Activated T-helper 1 cell treated with anti-CD3 and anti-CD28 coated beads, Interleukin-12 subunit alpha, Interleukin-12 subunit beta, Interleukin-2, Interleukin-4 antibody, amounts not matched to agents 30 ng/mL and 10 ng/mL and 1 ng/mL, durations not matched to agents 14 hours and 24 hours and 36 hours (primary cell): ENCODE measurements at places on chromosomes 1 and 21. TPM values are rescaled to one million over a fixed set of nuclear protein-coding genes. Genes with fewer than 3 reads are reported as not detected.

DNA sequence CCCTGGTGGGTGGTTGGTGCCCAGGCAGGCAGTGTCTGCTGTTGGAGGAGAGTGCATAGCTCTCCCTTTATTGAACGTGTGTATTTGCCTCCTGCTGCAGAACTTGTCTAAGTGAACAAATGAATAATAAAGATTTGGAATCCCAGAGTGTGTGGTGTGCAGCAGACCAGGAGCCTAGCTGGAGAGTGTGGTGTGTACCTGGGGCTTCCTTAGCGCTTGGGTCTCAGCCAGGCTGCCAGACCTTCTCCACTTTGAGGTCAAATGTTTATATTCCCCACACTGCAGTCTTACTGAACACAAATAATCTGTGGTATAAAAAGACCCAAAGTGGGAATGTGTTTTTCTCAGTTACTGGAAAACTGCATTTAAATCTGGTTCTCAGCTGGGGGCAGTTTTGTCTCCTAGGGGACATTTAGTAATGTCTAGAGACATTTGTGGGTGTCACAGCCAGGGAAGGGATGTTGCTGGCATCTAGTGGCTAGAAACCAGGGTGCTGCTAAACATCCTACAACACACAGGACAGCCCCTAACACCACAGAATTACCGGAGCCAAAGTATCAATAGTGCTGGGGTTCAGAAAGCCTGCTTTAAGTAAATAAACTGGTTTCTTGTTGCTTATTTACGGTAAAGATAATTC is 23.6 kb downstream of the SLC37A1 start:
- DNase-seq = no peak

DNA sequence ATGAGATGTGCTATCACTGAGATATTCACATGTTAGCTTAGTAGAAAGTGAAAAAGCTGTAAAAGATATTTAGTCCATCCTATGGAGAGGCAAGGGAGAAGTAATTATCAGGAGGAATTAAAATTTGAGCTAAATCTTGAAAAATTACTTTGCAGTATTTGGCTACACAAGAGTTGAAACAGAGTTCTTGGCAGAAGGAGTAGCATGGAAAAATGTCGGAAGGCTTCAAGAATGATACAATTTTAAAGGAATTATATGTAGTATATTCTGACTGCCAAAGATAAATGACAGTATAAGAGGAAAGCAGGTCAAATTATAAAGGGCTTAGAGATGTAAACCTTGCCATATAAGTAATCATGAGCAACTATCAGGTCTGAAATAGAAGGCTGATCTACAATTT is 518.9 kb downstream of the BRINP3 start:
- DNase-seq = no peak

- DNase-seq = no peak
Observed at GRCh38 chr1:10920063-10920626, 92.3 kb upstream of the TARDBP start.

DNA sequence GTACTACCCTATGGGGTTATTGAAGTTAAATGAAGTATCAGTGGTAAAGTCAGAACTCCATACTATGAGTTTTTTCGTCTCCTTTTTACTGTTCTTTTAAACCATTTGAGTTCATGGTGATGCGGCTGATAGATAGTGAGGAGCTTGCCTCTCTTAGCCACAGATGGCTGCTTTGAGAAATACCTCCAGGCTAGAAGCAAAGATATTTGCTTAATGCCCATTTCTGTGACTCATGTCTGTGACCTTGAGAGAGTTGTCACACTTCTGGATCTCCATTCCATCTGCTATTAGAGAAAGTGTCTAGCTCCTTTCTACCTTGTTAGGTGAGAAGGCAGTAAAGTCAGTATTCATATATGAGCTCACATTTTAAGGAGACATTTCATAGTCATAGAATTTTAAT is 89.5 kb upstream of the PLXNA2 start:
- no peak for DNase-seq

CHI3L1 gene
- total RNA-seq = not detected in 2 replicates

GRCh38 chr1:234716908-234717375 is 107.0 kb upstream of the IRF2BP2 start:
- no peak for DNase-seq

DNA sequence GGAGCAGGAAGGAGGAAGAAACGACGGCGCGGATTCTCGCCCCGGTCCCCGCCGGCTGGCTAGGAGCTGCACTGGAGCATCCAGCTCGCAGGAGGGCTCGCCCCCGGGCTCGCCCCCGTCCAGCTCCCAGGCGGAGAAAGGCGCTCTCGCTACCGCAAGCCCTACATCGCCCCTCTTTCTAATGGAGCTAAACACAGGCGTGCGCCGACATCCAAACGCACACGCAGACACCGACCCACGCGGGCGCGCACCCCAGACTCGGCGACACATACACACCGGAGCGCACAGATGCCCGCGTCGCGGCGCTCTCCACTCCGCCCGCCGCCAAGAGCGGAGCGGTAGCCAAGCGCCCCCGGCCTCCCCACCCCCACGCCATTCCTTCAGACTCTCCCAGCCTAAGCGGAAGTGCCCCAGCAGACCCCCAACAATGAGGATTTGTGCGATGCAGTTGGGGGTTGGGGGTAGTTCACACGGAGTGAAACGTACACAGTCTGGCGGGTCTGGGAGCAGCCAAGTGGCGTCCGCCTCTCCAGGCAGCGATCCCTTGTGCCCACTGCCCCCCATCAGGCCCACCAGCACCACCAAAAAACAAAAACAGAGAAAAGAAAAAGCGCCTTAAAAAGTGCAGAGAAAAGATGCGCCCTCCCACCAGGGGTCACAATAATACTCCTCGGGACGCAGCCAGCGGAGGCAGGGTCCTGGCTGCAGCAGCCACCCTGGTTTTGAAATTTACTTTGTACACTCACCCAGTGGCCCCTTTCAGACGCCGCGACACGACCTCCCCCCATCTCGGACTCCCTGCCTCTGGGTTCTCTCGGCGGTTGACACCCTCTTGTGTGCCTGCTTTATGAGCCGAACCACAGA is 1.4 kb downstream of the DAB1 start:
- DNase-seq = no peak

DNA sequence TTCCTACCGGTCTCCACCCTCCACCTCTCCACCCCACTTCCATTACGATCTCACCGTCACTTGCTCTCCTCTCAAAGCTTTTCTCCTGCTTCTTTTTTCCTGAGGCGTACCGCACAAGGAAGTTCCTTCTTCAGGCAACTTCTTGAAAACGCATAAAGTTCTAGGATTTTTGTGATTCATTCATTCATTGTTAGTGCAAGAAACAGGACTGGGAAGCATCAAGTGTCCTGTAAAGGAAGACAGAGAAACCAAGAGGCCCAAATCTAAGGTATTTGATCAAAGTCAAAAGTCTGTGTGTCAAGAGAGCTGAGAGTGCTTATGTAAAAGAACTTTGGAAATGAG is 1.3 kb upstream of the RCC2 start:
- DNase-seq = no peak

DNA sequence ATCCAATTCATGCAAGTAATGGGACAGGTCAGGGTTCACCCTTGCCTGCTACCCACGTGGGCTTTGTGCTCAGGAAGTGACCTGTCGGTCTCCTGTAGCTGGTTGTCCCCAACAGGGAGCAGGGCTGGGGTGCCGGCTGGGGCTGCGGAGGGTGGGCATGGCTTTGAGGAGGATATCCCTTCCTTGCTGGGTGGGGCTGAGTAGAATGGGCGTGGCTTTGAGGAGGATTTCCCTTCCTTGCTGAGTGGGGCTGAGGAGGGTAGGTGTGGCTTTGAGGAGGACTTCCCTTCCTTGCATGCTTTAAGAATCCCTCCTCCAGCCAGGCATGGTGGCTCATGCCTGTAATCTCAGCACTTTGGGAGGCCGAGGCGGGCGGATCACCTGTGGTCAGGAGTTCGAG is 151.3 kb downstream of the CLIC6 start:
- no peak for DNase-seq

DNA sequence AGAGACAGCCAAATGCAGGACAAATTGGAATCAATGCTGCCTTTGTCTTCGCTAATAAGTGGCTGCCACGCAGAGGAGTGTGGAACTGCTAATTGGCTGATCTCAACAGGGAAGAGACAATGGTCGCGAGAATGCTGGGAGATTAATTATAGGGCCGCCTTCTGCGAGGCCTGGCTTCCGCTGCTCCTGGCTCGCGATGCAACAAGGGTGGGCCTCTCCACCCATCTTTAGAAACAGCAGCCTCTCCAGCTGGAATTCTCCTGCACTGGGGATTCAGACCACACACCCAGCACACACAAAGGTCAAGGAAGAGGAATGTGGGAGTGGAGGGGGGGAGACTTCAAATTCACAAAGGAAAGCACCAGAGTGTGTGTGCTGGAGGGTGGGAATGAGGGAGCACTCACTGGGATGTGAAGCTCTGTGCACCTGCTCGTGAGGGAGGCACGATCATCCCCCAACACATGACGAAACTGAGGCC is 200.7 kb upstream of the GRIK3 start:
- DNase-seq = no peak

ZMPSTE24 gene
- 50.2 and 56.0 TPM in 2 replicates for total RNA-seq

MYOG gene
- total RNA-seq = not detected in 2 replicates

- no peak for DNase-seq
Observed at GRCh38 chr1:117838911-117839310, 90.5 kb downstream of the GDAP2 start.

DNA sequence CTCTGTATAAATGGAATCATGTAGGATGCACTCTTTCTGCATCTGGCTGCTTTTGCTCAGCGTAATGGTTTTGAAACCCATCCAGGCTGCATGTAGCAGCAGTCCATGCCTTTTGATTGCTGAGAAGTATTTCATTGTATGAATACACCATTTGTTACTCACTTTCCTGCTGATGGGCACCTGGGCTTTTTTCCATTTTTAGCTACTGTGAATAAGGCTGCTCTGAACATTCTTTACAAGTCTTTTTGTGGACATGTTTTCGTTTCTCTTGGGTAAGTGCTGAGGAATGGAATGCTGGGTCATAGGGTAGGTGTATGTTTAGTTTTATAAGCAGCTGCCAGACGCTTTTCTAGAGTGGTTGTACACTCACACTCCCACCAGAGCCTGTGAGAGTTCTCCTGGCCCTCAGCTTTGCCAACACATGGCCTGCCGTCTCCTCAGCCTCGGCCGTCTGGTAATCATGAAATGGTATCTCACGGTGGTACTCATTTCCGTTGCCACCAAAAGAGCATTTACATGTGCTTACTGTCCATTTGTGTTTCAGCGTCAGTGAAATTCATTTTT is 22.7 kb downstream of the SLX9 start:
- DNase-seq = no peak

DNA sequence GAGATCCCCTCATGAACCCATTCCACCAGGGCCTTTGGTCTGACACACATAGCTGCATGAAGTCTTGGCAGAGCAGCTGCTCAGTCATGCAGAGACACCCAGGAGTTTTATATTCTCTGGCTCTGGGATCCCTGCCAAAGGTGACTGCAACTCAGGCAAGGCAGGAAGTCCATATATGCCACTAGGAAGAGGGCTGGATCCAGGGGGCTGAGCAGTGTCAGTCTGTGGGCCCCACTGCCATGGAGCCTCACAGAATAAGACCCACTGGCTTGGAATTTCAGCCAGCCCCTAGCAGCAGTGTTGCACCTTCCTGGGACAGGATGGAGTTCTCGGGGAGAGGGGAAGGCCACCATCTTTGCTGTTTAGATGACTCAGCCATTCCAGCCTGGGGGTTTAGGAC is 199.7 kb downstream of the TBX15 start:
- no peak for DNase-seq
